ENCODE measurements at places on chromosomes 16 and 17.

DNA sequence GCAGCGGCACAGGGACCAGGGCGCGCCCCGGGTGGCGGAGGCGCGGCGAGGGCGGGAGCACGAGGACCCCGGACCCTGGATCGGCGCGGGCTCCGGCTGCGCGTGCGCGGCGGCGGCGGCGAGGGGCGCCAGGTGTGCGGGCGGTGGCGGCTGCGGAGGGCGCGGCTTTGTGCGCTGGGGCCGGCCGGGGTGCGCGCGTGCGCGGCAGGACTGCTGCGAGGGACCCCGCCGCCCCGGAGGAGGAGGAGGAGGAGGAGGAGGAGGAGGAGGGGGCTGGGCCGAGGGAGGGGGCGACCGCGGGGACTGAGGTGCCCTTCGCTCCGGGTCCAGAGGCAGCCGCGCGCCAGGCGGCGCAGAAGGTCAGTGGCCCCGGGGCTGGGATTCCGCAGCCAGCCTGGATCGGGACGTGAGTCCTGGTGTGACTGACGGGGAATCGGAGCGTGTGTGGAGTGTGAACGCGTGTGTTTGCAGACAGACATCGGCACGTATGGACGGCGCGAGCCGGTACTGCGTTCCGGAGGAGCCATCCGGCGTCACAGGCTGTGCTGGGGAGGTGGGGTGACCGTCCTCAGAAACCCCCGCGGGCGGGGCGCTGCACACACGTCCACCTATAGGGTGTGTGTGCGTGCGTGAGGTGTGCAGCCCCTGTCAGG, 19.5 kb upstream of the RAP1GAP2 start:
- DNase-seq, result no peak

- no peak for DNase-seq
Observed at GRCh38 chr16:67543582-67543981, 15.0 kb downstream of the RIPOR1 start.

GRCh38 chr17:27379888-27380533, 76.2 kb upstream of the KSR1 start:
- no peak for DNase-seq

DNA sequence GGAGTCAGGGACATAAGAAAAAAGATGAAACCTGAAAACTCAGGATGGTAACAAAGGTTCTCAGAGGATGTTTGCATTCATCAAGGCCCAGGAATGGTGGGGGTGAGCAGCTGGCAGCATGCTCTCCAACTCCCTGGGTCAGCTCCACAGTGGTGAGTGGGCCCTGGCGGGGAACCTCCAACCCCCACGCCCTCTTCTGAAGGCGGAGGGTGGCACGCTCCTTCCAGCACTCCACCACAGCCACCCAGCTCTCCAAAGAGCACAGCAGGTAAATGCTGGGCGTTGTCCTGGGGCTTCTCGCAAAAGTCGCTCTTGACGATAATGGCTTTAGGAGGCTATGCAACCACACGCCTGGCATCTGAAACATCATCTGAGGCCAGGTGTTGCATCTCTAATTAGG, 173.8 kb downstream of the C16orf78 start:
- DNase-seq, result no peak

GRCh38 chr17:37261286-37261685, 114.5 kb upstream of the C17orf78 start:
- no peak for DNase-seq
